ENCODE measurements at places on chromosomes 4 and X. TPM values are rescaled to one million over a fixed set of nuclear protein-coding genes. Genes with fewer than 3 reads are reported as not detected.

The CCNA2 gene
- 27.6 TPM for total RNA-seq

The PLP1 gene
- total RNA-seq: not detected

The TCEAL2 gene
- not detected for total RNA-seq

The UGT8 gene
- not detected for total RNA-seq

The INTU gene
- 24.3 TPM for total RNA-seq

The ETNPPL gene
- not detected for total RNA-seq

The PPP4R3C gene
- total RNA-seq: not detected

The SLC4A4 gene
- total RNA-seq: 22.0 TPM

The OPHN1 gene
- 13.1 TPM for total RNA-seq

The RGN gene
- total RNA-seq: 1.5 TPM

The TEX13C gene
- not detected for total RNA-seq

The CNGA2 gene
- not detected for total RNA-seq

The PPEF2 gene
- not detected for total RNA-seq
